Cardiac septum (tissue), 1 donor: ENCODE measurements at places on chromosomes 11 and 22.

GRCh38 chr11:92083123-92083522, 141.5 kb upstream of the FAT3 start:
- no peak for DNase-seq

- no peak for DNase-seq
These were observed 21.9 kb upstream of the CDON start for GRCh38 chr11:126084608-126084912.

- no peak for DNase-seq
These were observed 7.7 kb upstream of the OMP start for GRCh38 chr11:77094841-77095365.

- no peak for DNase-seq
These were observed 950 bp upstream of the ACER3 start for GRCh38 chr11:76859708-76860227.
